ENCODE measurements at places on chromosomes 1 and 21.

DNA sequence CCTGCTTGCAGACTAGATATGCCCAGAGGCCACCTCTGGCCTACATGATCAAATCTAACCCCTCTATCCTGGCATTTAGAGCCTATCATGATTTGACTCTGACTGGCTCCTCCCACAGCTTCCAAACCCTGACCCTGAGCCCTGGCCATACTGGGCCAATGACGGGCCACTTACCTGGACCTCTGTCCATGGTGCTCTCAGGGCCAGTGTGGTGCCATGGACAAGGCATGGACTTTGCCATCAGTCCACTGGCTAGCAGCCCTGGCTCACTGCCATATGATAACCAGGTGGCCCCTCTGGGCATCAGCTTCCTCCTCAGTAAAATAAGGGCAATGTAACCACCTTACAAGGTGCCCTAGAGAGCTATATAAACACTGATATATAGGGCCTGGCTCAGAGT lies 713.4 kb downstream of the PTPRU start:
- DNase-seq, result no peak

GRCh38 chr1:22491995-22492715 lies 40.5 kb downstream of the ZBTB40 start:
- no peak for DNase-seq

GRCh38 chr1:169047074-169047473 lies 59.4 kb upstream of the ATP1B1 start:
- DNase-seq, result no peak

- DNase-seq, result no peak
Observed at GRCh38 chr1:107474877-107475612, 334.2 kb downstream of the NTNG1 start.

GRCh38 chr1:32684167-32684811 lies 18.3 kb downstream of the SYNC start:
- no peak for DNase-seq
